Inflammatory macrophage (primary cell): ENCODE measurements at places on chromosomes 3 and 15.

DNA sequence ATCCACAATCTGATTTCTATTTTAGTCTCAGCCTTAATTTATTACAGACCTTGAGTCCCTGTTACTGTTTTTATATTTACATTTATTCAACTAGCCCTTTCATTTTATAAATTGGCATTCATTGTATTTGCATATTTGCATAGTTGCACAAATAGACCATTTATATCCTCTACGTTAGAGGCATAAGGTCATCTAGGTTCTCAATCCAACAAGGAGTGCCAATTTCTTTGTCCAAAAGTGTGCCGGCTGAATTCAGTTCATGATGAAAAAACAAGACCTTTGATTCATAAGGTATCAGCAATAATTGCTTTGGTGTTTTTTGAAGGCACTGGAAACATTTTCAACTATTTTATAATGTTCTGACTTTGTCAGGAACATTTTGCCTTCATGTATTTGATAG, 33.9 kb upstream of the NANOGP8 start:
- DNase-seq: no peak

DNA sequence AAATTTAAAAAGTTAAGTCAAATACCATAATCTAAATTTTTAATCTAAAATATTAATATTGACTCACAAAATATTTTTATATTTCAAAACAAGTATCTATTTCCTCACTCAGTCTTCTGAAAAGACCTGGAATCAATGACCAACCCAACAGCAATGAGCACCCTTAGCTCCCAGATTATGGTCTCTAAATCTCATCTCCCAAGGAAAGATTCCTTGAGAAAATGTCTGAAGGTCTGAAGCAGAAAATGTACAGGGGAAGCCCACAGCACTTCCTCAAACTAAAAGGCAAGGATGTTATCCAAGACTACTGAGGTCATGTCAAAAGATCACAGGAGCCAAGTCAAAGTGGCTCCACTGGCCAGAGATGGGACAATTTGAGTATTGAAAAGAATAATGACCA, 51.0 kb upstream of the SLCO2A1 start:
- DNase-seq: no peak

GRCh38 chr3:107683447-107683846, 160.7 kb downstream of the BBX start:
- no peak for DNase-seq

DNA sequence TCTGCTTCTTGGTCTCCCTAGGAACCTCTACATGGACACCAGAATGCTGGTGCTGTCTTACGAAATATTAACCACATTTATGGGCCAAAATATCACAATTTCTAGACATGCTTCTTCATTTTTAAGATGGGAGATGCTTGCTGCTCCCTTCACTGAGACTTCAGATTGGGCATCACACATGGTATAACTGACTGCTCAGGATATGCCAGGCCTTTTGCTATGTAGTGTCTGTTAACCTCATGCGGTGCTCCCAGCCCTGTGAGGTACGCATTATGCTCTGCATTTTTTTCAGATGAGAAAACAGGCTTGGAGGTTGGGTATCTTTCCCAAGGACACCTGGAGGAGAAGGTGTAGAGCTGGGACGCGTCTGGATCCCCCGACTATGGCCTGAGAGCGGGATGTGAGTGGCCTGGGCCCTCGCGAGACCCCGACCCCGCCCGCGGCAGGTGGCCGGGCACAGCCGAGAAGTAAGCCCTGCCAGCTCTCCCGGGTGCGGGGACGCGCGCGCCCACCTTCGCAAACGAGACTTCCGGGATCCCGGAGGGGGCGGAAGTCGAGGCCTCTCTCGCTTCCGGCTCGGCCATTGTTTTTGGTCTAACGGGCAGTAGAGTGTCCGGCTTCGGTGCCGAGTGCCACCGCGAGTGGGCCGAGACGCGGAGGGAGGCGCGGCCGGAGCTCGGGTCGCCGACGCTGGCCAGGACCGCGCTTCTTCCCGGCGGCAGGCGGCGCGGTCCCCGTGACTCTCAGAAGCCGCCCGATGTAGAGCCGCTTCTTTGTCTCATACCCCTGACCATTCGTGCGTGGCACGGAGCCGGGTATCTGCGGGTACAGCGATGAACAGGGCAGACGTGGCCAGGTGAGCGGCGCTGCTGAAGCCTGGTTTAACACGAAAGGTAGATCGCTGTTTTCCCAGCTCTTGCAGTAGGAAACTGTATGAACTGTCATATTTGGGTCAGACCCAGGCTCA, at the start of gene ZKSCAN7:
Gene ZKSCAN7, plus strand, starts transcription at position 568 of the 967 bp plus-strand sequence. CDS start 1,855 bp downstream, outside the sequence.
- peak; percentile 65 for DNase-seq

- DNase-seq: peak; percentile 32
These were observed 964 bp downstream of the SLC25A20 start for GRCh38 chr3:48897460-48898376.

- DNase-seq: no peak
These were observed 147.0 kb upstream of the THRB start for GRCh38 chr3:24641628-24642027.

DNA sequence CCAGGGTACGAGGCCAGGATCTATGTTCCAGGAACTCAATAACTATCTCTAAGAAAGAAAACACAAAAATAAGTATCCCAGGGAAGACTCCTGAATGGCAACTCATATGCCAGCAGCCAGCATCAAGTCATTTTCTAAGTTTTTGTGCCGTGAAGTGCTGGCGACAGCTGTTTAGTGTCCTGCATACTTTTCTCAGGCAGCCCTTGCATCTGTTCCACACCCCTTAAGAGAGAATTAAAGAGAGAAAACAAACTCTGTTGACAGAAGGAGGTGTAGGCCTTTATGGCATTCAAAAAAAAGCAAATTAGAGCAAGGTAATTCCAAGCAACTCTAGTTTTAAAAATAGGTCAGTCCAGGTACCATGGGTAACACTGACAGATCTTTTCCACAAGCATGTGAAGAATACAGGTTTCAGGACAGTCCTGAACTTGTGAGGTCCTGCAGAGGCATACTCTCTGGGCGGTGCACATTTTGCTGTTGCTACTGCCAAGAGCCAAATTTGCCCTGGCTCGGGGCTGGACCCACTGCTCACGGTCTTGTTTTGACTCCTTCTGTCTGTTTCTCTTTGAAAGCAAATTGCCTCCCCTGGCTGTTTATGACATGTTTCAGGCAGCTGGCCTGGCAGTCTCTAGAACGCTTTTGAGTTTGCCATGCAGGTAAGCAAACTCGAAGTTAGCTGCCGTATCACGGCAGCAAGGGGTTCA, 252.1 kb upstream of the ADAMTS9 start:
- DNase-seq: no peak

- no peak for DNase-seq
These were observed 542.3 kb upstream of the ROBO2 start for GRCh38 chr3:76497636-76498035.

GRCh38 chr3:184752361-184752760, 40.5 kb upstream of the MAGEF1 start:
- no peak for DNase-seq

DNA sequence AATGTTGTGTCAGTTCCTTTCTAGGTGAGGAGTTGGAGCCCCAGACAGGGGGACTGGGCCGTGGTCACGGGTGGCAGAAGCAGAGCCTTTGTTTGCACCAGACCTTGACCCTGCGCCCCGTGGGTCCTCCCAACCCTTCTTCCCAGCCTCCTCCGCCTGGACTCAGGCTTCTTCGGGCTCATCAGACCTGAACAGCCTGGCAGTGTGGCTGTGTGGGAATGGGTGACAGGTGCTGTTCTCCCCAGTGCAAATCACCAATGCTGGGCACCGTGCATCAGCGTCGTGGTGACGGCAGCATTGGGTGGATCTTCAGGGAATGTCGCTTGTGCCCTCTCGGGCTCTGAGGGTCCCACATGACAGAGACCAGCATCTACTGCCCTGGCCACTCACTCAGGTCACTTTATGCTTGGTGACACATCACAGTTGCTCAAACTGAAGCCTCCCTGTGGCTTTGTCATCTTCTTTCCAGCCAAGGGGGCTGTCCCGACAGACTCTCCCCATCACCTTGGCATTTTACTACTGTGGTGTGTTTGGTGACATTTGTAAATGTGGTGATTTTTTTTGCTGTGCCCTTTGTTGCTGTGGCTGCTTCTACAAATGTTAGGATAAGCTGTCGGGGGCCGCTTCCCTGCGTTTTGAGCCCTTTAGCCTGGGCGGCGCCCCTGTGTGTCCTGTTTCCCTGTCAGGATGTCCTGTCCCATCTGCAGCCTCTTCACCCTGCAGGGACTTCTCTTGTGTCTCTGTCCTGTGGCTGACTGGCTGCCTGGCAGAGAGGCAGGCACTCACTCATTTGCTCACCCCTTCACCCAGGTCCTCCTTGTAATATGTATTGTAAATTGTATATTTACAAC, 14.5 kb downstream of the APBA2 start:
- DNase-seq: no peak

DNA sequence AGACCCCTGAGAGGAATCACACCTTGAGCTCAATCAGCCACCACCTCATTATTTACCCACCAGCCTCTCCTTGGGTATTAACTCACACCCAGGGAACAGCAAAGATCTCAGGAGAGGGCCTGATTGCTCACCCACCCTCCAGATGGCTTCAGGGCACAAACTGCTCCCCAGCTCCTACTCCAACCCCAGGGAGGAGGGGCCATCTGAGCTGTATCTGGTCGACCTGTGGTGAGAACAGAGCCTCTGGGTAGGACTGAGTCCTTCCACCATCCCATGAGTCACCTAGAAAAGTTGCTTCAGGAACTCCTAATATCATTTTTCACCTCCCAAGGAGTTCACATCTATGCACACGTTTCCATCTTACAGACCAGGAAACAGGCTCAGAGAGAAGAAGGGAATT, 44.8 kb upstream of the HES1 start:
- DNase-seq: no peak

GRCh38 chr15:47460795-47461573, 256.3 kb upstream of the SEMA6D start:
- DNase-seq: peak; percentile 62

GRCh38 chr3:193847402-193847801, 254.4 kb downstream of the OPA1 start:
- no peak for DNase-seq

GRCh38 chr15:99566157-99566897, 543 bp downstream of the MEF2A start:
- DNase-seq: peak; percentile 58

GRCh38 chr3:126419151-126419703, 24.5 kb downstream of the CFAP100 start:
- DNase-seq: no peak

DNA sequence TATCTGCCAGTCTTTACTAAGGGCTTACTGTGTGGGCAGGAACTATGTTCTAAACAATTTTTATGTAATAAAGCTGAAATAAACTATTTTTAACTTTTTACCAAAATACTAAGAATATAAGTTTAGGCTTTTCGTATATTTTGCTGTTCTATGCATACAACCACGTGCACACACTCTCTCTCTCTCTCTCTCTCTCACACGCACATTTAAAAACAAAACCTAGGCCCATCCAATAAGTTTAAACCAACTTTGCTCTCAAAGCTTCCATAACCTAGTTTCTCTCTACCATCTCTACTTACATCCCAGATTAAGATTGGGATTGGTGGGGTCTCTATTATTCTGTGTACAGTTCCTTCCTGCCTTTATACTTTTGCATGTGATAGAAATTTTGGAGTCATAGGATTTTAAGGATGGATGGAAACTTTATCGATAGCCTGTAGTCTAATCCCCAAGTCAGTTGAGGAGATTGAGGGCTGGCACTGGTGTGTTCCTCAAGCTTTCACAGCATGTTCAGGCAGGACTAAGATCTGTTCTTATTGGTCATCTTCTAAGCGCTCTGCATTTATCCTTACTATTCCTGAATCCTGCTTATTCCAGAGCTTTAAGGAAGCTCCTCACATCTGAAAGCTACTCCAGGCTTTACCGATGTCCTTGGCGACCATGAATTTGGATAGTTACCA, 1.8 kb downstream of the GPR171 start:
- no peak for DNase-seq

DNA sequence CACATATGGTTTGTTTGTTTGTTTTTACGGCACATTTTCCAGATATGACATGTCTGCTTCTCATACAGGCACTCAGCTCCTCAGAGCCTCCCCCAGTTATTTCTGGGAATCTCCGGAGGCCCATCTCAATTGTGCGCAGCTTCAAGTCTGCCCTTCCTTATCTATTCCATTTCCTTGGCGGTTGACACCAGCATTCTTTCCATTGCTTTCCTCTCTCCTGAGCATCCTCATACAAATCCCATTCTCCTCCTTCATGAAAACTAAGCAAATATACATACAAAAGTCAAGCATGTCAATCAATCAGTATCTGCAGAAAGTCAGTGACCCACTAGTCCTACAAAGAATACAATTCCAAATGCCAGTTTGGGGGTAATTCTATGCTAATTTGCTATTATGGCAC, 166.7 kb downstream of the SQOR start:
- DNase-seq: no peak

DNA sequence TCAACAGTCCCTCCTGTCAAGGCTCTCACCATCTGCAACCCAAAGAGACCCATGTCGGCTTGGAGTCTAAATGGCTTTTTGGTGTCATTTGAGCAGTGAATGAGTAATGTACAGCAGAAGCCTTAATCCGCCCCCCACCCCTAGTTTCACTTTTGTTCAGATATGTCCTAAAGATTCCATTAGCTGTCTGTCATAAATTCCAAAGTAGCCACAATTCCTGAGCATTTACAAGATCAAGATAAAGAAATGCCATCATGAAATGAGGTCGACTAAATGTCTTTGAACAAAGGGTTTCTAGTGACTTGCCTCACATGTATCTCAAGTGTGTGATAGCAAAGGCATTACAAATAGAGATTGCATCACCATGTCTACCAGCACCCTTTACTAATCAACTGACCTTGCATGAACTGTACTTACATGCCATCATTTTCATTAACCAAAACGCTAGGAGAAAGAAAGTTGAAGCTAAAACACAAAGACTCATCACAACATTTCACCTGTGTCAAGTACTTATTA, 123.8 kb upstream of the PHLDB2 start:
- no peak for DNase-seq

GRCh38 chr3:133744241-133744640, 2.0 kb upstream of the TF start:
- DNase-seq: no peak
